ENCODE measurements at places on chromosomes 4 and X.

- no peak for DNase-seq
Measured at GRCh38 chr4:181858741-181859140, 384.5 kb upstream of the TENM3 start.

DNA sequence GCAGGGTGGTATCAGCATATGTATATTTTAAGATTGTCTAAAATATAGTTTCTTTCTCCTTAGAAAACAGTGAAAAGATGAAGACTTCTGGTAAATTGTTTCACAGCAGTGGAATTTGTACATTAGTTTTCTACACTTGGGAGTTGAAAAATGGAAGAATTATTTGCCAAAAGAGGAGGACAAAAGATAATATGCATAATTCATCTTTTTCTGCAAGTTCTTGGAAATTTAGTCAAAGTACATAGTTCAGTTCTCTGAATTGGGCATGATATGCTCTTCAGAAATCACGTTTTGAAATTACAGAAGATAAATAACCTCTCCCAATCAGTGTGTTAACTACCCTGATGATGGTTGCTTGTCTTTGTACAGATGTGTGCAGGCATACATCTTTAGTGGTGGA is 47.0 kb downstream of the RBPJ start:
- DNase-seq: no peak

GRCh38 chr4:125991398-125991797 is 676.6 kb downstream of the FAT4 start:
- DNase-seq: no peak

GRCh38 chr4:55017406-55017805 is 108.0 kb downstream of the KDR start:
- no peak for DNase-seq

Data from GF-D8 (cell line).